ENCODE measurements at places on chromosomes 5 and 9. TPM values are rescaled to one million over a fixed set of nuclear protein-coding genes. Genes with fewer than 3 reads are reported as not detected.
A peak's percentile ranks its signal among the peaks of the same experiment; 100 is the strongest.

DNA sequence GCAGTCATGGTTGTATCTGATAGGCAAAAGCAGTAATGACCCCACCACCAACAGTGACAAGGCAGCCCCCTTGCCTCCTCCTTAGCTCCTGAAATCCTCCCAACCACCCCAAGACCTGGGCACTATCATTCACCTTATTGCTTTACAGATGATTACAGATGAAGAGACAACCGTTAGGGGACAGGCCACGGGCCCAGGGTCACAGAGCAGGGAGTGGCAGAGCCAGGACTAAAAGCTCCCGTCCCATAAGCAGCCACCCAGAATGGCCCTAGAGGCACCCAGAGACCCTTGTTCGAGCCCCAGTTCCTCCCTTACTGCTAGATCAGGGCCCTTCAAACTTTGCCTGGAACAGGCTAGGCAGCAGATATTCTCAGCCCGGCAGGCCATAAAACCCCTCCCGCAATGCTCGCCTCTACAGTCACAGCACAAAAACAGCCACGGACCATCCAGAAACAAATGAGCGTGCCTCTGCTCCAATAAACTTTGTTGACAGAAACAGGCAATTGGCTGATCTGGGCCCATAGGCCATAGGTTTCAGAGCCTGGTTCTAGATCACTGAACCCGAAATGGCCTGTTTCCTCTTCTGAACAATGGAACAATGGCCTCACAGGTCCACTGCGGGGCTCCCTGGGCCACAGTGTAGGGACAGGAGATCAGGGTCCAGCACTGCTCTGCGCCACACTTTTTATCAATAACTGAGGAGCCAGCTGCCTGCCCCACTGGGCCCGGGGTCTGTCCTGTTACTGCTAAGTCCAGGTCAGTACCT, 67.0 kb downstream of the LRSAM1 start:
- DNase-seq, result peak; percentile 37

GRCh38 chr5:55903121-55903701, 52.1 kb downstream of the IL31RA start:
- peak; percentile 53 for DNase-seq

PCDHB4 gene
- 1.2 TPM for total RNA-seq

GRCh38 chr9:126331964-126332748, 5.5 kb downstream of the MVB12B start:
- no peak for DNase-seq

FBXO38 gene
- 69.8 TPM for total RNA-seq

DNA sequence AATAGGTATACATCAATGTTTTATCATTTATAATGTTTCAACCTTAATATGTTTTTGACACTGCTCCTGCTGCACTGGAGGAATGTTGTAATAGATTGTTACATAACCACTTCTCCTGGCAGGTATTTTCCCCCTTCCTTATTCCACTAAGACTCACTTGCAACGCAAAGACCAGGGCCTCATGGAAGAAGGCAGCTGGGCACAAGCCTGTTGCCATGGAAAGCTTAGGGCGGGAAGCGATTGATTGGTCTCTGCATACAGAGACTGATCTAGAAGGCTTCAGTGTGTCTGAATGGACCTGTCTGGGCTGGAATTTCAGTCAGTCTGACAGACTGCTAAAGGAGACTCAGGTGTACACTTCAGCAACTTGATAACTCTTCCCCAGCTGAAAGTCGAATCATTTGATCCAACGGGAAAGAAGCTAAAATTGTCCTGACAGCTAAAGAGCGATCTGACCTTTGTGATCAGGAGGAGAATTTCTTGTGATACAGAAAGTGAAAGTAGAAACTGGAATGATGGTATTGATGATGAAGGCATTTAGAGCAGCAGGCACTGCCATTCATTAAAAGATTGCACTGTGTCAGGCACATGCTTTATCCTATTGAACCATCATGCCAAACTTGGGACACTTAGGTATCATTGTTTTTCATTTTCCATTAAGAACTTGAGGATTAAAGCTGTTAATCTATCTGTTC, 65.1 kb downstream of the GRIA1 start:
- DNase-seq, result no peak

- no peak for DNase-seq
Observed at GRCh38 chr5:68424799-68425537, 209.4 kb downstream of the PIK3R1 start.

DNA sequence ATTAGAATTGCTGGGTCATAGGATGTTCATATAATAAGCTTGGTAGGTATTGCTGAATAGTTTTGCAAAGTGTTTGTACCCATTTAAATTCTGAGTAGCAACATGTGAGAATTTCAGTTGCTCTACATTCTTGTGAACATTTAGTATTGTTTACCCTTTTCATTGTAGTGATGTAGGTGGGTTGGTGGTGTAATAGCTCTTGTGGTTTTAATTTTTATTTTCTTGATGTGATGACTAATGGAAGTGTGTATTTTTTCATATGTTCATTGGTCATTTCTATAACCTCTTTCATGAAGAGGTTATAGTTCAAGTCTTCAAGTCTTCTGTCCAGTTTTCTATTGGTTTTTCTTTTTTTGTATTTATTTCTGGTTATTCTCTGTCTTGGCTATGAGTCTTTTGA, 34.4 kb downstream of the RASA1 start:
- DNase-seq, result no peak

DNA sequence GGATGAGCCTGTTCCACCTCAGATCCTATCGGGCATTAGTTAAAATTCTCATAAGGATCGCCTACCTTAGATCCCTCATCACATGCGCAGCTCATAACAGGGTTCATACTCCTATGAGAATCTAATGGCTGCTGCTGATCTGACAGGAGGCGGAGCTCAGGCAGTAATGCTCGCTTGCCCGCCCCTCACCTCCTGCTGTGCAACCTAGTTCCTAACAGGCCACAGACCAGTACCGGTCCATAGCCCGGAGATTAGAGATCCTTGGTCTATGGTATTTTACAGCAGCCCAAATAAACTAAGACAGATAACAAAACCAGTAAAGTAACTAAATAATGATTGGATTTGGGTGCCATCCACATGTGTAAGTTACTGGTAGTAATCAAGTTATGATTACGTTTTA, 17.5 kb downstream of the GOLPH3 start:
- no peak for DNase-seq

- no peak for DNase-seq
Observed at GRCh38 chr5:111407562-111407961, 104.8 kb downstream of the STARD4 start.

DNA sequence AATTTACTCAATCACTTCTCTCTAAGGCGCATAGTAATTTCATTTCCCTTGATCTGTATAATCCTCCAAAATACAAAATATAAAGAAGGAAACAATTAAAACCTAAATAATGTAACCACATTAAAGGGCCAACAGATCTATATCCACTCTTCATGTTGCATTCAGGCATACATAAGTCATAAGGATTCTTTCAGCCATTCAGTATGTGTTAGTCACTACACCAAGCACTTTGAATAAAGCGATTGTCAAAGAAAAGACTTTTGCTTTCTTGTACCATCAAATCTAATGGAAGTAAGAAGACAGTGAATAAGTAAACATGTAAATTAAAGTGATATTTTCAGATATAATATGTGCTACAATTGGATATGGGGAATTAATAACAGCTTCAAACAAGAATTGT, 569.2 kb upstream of the PTPRD start:
- DNase-seq, result no peak

DNA sequence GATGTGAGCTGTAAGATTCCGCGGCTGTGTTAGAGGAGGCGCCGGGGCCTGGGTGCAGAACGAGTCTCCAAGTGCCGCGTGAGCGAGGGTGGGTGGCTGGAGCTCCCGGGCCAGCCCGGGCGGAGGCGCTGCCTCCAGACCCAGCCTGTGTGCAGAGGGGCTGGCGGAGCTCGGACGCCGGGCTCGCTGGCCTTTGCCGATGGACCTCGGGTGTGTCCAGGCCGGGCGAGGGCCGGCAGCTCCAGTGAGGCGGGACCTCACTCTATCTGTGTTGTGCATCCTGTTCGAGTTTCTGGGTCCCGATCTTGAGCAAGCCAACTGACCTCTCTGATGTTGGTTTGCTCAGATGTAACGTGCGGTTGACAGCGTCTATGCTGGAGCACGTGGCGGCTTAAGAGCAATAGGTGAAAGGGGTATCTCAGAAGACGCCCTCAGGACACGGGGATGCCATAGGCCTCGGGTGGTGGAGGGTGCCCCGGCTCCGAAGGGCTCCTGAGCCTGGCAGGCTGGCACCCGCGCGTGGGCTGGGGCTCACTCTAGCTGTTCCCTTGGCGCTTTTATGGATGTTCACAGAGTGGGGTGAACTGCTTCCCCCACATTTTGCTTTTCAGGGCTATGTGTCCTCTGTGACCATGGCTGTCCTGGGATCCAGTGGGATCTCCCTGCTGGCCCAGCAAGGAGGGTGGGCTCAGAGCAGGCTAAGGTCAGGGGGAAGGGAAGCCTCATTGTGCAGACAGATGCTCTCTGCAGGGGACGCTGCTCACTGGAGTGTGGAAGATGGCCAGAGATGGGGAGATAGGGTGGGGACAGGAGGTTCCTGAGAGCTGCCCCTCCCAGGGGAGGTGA, 69.8 kb downstream of the MRPL36 start:
- DNase-seq, result peak; percentile 43

DNA sequence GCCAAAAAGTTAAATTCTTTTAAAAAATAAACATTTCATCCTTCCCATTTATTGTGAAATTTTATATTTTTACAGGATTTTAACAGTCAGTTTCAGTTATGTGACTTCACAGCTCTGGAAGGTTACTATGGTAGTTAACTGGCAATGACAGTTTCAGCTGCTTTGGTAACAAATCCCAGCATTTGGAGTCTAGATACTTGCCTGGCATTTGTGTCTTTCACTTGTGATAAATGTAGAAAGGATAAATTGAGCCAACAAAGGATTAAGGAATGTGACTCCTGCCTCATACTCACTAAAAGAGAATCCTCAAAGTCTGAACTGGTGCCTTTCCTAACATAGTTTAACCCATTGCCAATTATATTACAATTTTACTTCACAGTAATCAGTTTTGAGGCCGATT, 315.5 kb downstream of the FER start:
- no peak for DNase-seq

- DNase-seq, result no peak
Observed at GRCh38 chr5:53671447-53671846, 111.0 kb downstream of the NDUFS4 start.

GRCh38 chr5:136192526-136193321, at the start of gene SMIM32:
Gene SMIM32 (minus strand): TSS chr5:136193162. CDS start chr5:136192524, 638 bp downstream.
- peak; percentile 81 for DNase-seq

DNA sequence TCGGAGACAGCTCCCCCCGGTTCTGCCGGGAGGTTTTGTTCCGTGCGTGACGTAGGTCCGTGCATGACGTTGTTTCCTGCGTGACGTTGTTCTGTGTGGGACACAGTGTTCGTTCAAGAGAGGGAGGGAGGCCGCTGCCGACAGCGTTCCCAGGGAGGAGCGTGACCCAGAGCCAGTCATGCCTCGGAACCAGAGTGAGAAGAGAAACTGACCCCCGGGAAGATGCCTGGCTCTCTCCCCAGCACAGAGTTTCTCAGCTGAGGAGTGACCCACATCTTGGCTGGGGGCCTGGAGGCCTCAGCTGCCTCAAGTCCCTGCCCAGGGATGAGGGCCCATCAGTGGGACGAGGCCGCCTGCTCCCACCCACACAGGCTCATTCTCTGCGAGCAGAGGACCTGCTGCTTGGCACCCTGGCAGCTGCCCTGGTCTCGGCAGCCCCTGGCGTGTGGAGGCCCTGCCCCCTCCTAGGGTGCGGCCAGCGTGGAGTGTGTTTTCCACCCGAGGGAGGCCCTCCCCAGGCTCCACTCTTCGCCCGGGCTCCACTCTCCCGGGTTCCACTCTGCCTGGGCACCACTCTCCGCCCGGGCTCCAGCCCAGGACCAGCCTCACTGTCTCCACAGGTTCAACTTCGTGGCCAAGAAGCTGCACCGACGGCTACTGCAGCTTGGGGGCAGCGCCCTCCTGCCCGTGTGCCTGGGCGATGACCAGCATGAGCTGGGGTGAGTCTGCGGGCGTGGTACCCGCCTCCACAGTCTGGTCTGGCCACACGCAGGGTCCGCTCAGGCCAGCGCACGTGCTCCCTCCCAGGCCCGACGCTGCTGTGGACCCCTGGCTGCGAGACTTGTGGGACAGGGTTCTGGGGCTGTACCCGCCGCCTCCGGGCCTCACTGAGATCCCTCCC, 7.9 kb downstream of the NDOR1 start:
- DNase-seq, result no peak

- DNase-seq, result no peak
Observed at GRCh38 chr9:1154739-1155138, 104.6 kb downstream of the DMRT2 start.

- no peak for DNase-seq
Observed at GRCh38 chr5:165502893-165503691, 1997.7 kb downstream of the MAT2B start.

TMEM8B gene
- total RNA-seq, result 2.1 TPM

NTRK2 gene
- 3.3 TPM for total RNA-seq

OBP2B gene
- total RNA-seq, result not detected

FBP2 gene
- not detected for total RNA-seq

GRCh38 chr5:135484674-135485086, 32.5 kb upstream of the TIFAB start:
- no peak for DNase-seq
